Activated CD4-positive, alpha-beta memory T cell treated with anti-CD3 and anti-CD28 coated beads for 36 hours (primary cell): ENCODE measurements at places on chromosomes 4 and X. TPM values are rescaled to one million over a fixed set of nuclear protein-coding genes. Genes with fewer than 3 reads are reported as not detected.
A peak's percentile ranks its signal among the peaks of the same experiment; 100 is the strongest.

RNF128 gene
- total RNA-seq, result not detected

EDA gene
- total RNA-seq, result 4.2 TPM

SERTM2 gene
- not detected for total RNA-seq

FGF13 gene
- not detected for total RNA-seq

HEPH gene
- not detected for total RNA-seq

LRAT gene
- not detected for total RNA-seq

DNA sequence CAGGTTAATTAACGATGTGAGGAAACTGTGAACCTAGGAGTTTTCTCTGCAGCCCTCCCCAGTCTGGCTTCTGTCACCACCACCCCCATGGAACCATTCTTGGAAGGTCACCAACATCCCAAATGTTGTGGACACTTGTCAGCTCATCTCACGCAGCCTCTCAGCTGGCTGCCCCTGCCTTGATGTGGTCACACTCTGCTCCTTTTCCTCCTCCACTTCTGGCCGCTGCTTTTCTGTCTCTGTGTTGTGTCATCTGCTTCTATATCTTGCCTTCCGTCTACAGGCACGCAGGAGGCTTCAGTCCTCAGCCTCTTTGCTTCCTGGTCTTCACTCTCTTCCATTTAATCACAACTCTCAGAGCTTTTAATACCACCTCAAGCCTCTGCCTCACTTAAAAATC, 371.5 kb upstream of the SLIT2 start:
- no peaks in the 10 kb centered on the region for H3K27me3 ChIP-seq
- no peak overlapping the region for H3K27ac ChIP-seq
- no peak for DNase-seq
- H3K36me3 ChIP-seq, result no peaks in the 10 kb centered on the region
- H3K4me1 ChIP-seq, result no peaks in the 10 kb centered on the region

- no peak overlapping the region for H3K4me3 ChIP-seq
- no peak overlapping the region for H3K27ac ChIP-seq
- H3K36me3 ChIP-seq, result no peaks in the 10 kb centered on the region
- no peak for DNase-seq
- H3K4me1 ChIP-seq, result no peaks in the 10 kb centered on the region
- H3K27me3 ChIP-seq, result no peaks in the 10 kb centered on the region
Measured at GRCh38 chr4:59818656-59819055, 1381.5 kb upstream of the ADGRL3 start.

GRCh38 chr4:71221510-71222466, 117.0 kb upstream of the SLC4A4 start:
- no peaks in the 10 kb centered on the region for H3K36me3 ChIP-seq
- H3K4me3 ChIP-seq, result no peak overlapping the region
- DNase-seq, result no peak
- no peaks in the 10 kb centered on the region for H3K27me3 ChIP-seq

GRCh38 chr4:32145987-32146386, 1425.8 kb downstream of the PCDH7 start:
- no peaks in the 10 kb centered on the region for H3K27me3 ChIP-seq
- no peaks in the 10 kb centered on the region for H3K36me3 ChIP-seq
- no peaks in the 10 kb centered on the region for H3K4me1 ChIP-seq
- no peak for DNase-seq

DNA sequence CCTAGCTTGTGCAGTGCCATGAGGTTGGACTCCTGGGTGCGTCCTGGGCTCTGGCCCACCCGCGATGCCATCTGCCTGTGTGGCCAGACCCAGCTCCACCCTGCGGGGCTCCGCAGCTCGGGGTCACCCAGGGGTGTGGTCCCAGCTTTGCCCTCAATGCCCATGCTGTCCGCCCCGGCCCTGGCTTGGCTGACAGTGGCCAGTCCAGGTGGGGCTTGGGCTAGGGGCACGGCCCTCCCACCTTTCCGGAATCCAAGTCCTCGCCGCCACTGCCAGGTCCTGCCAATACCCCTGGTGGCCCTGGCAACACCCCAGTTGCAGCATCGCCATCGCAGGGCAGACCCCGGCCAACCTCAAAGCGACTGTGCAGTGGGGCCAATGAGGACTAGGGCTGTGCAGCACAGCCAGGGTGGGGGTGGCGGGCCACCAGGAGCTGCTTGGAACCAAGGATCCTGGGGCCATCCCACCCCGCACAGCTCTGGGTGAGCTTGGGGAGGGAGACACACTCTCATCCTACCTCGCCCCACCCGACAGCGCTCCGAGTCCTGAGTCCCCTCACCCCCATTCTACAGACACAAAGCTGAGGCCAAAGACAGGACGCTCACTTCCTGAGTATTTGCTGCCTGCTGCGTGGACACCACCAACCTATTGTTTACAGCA, 80.9 kb downstream of the ZNF718 start:
- no peak overlapping the region for H3K4me3 ChIP-seq
- peaks cover 16% of the 10 kb centered on the region for H3K4me1 ChIP-seq
- no peak overlapping the region for H3K27ac ChIP-seq
- H3K36me3 ChIP-seq, result peaks cover 44% of the 10 kb centered on the region
- no peaks in the 10 kb centered on the region for H3K27me3 ChIP-seq
- no peak for DNase-seq

DNA sequence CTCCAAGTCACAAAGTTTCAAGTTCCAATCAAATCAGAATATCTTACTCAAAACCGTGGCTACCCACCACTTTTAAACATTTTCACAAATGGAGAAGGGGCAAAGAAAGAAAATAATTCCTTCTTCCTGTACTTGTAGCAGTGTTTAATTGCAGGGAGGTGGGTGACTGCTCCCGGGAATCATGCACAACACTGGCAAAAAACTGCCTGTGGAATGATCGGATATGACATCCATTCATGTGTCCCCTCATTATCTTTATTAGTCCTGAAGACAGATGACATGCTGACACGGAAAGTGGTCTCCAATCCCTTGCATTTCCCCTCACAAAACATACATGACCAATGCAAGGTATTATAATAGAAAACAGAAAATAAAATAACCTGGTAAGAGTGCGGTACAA, 2.0 kb downstream of the TSPAN5 start:
- peaks cover 5% of the 10 kb centered on the region for H3K36me3 ChIP-seq
- H3K4me3 ChIP-seq, result peak overlapping the region; percentile 87
- DNase-seq, result no peak
- peaks cover 70% of the 10 kb centered on the region for H3K4me1 ChIP-seq

DNA sequence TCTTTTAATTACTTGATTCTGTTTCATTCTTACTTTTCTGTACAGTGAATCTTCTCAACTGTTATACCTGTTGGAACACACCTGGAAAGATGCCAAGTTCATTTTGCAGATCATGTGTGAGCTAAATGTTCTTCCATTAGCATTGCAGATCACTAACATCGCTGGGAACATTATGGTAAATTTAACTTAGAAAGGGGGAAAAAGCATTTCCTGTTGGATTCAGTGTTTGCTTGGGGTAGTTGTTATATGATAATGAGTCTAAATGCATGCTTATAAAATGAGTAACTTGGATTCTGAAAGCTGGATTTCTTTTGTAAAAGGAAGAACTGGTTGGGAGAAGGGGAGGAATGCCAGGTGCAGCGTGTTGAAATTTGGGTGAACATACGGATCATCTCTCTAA, 47.6 kb downstream of the POLA1 start:
- peaks cover 15% of the 10 kb centered on the region for H3K36me3 ChIP-seq
- no peak overlapping the region for H3K4me3 ChIP-seq
- no peak overlapping the region for H3K27ac ChIP-seq
- no peaks in the 10 kb centered on the region for H3K4me1 ChIP-seq

GRCh38 chr4:140028676-140029517, 125.1 kb downstream of the MAML3 start:
- no peak overlapping the region for H3K27ac ChIP-seq
- H3K27me3 ChIP-seq, result peaks cover 16% of the 10 kb centered on the region
- no peaks in the 10 kb centered on the region for H3K4me1 ChIP-seq

GRCh38 chr4:148964456-148964855, 522.2 kb upstream of the NR3C2 start:
- H3K36me3 ChIP-seq, result no peaks in the 10 kb centered on the region
- no peaks in the 10 kb centered on the region for H3K27me3 ChIP-seq
- H3K4me3 ChIP-seq, result no peak overlapping the region
- H3K4me1 ChIP-seq, result no peaks in the 10 kb centered on the region
- DNase-seq, result no peak

- no peaks in the 10 kb centered on the region for H3K4me1 ChIP-seq
- H3K4me3 ChIP-seq, result no peak overlapping the region
- no peaks in the 10 kb centered on the region for H3K27me3 ChIP-seq
- no peak for DNase-seq
- no peaks in the 10 kb centered on the region for H3K36me3 ChIP-seq
Measured at GRCh38 chrX:13452283-13452682, 117.1 kb upstream of the EGFL6 start.
